ENCODE measurements at places on chromosomes 7 and 10.

GRCh38 chr7:33946094-33946699, 40.9 kb downstream of the BMPER start:
- DNase-seq, result no peak

- DNase-seq, result no peak
Measured at GRCh38 chr7:147584771-147585193, 1005.8 kb upstream of the C7orf33 start.

DNA sequence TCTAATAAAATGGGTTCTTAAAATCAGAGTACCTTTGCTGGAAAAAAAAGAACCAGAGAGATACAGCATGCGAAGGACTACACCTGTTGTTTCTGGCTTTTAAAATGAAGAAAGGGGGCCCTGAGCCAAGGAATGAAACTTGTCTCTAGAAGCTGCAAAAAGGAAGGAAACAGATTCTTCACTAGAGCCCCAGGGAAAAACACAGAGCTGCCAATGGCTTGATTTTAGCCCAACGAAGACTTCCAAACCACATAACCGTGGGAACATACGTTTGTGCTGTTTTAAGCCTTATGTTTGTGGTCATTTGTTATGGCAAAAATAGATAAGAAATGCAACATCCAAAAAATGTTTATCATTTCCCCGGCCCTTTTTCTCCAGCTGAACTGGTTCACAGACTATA, 780.0 kb downstream of the SORCS1 start:
- DNase-seq, result no peak

GRCh38 chr10:100908378-100908777, 4.4 kb upstream of the SLF2 start:
- DNase-seq, result no peak

DNA sequence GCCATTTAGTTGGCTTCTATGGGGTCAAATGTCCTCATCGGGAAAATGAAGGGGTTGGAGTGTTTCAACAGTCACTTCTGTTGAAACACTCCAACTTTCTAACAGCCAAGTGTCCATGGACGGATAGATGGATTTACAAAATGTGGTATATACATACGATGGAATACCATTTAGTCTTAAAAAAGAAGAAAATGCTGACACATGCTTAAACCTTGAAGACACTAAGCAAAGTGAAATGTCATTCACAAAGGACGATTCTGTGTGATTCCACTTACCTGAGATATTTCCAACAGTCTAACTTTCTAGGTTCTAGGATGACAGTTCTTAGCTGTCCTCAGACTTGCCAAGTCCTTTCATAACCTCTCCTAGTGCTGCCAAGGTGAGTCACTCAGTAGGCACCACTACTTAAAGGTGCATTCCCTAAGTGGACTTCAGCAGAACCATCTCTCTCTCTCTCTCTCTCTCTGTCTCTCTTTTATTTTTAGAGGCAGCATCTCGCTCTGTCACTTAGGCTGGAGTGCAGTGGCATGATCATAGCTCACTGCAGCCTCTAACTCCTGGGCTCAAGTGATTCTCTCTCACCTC, 69.0 kb downstream of the DENND2A start:
- DNase-seq, result no peak

DNA sequence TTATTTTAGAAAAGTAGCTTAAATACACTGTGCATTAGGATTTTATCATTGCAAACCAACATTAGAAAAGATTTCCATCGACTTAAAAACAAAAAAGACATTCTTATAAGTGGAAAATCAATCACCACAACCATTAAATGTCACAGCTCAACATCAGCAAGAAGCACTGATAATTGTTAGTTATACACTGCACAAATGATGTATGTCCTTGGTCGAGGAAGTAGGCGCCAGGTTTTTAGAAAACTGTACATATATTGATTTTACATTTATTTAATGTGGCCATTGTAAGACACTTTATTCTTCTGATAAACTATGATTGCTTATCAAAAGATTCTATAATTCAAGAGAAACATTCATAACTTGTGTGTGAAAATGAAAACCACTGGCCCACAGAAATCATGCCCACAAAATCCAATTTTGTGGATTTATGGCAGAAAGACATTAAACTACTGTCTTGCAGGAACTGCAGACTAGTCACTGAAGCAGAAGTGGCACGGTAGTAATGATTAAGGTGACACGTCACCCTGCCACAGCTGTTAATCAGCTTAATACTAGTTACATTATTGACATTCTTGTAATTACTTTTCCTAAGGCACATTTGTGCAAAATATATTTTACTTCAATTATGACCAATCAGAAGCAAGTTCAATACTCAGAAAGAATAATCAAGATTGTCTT, 79.4 kb downstream of the VPS41 start:
- DNase-seq, result no peak

DNA sequence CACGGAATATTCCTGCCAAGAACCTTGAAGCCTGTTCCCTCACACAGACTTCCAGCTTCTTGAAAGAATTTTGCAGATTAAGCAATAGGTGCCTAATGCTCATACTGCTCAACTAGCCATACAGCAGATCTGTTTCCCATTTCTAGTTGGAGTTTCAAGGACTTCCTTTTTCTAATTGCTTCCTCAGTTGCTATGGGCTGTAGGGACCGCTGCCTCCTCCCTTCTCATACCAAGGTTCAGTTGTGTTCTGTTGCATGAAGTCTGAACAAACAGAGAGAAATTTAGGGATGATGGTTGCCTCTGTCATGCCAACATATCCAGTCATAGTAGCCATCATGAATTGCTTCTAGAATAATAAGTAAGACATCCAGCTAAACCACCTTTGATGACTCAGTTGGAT, 6.8 kb downstream of the ITGA8 start:
- DNase-seq, result peak; percentile 77

Data from Kasumi-1 (cell line).